ENCODE measurements at places on chromosomes 12 and 14. TPM values are rescaled to one million over a fixed set of nuclear protein-coding genes. Genes with fewer than 3 reads are reported as not detected.

DNA sequence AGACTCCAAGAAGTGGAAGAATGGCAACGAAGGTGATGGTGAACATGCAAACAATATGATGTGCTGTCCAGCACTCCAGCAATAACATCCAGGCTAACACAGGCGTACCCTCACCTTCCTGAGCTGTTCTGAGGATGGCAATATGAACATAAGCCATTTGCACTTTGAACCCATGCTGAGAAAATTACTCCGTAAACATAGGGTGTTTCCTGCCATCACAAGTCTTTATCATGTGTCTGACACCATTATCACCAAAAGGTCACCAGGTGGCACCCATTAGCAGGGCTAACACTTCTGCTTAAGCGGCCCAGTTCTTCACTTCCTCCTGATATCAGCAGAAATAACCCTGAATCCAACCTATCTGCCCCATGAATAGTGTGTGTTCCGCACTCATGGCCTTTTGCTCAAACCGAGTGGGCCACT is 482.8 kb downstream of the MED13L start:
- DNase-seq: no peak
- no peaks in the 10 kb centered on the region for H3K27me3 ChIP-seq
- no peak overlapping the region for H3K4me3 ChIP-seq
- H3K36me3 ChIP-seq: no peaks in the 10 kb centered on the region
- no peak overlapping the region for H3K27ac ChIP-seq

- peak overlapping the region; percentile 53 for H3K27ac ChIP-seq
- peak; percentile 91 for DNase-seq
- H3K4me1 ChIP-seq: peaks cover 9% of the 10 kb centered on the region
Measured at GRCh38 chr14:71753126-71753830, 179.0 kb upstream of the RGS6 start.

GRCh38 chr12:51631591-51631990 is 40.6 kb downstream of the SCN8A start:
- peaks cover 10% of the 10 kb centered on the region for H3K27me3 ChIP-seq
- no peak for DNase-seq
- no peak overlapping the region for H3K27ac ChIP-seq
- H3K4me3 ChIP-seq: no peak overlapping the region

- no peaks in the 10 kb centered on the region for H3K27me3 ChIP-seq
- H3K4me3 ChIP-seq: no peak overlapping the region
- no peaks in the 10 kb centered on the region for H3K4me1 ChIP-seq
Measured at GRCh38 chr14:46399049-46399448, 252.5 kb downstream of the RPL10L start.

Gene NGB
- not detected for total RNA-seq

Gene PRIMA1
- total RNA-seq: 7.3 TPM
